ENCODE measurements at places on chromosomes 2 and 18.

GRCh38 chr2:7432436-7432835, 515.2 kb downstream of the RNF144A start:
- no peak for DNase-seq

DNA sequence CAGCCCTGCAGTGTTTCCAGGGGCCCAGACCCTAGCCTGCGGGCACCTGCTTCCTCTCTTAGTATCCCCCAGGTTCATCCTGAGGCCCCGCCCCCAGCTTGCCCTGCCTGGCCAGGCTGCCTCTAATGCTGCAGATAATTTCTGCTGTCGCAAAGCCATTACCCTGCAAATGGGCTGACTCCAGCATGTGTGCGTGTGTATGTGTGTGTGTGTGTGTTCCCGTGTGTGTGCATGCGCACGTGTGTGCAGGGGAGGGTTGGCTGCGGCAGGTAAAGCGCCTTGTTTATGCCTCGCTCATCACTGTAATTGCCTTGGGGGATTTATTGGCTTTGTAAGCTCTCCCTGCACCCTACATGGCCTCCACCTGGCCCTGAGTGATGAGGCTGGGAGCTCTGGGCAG, 7.6 kb upstream of the PRSS56 start:
- DNase-seq = no peak

- no peak for DNase-seq
These were observed 46.5 kb downstream of the HNRNPLL start for GRCh38 chr2:38556006-38556801.

- DNase-seq = no peak
These were observed 35.8 kb downstream of the GREB1 start for GRCh38 chr2:11569636-11570035.

DNA sequence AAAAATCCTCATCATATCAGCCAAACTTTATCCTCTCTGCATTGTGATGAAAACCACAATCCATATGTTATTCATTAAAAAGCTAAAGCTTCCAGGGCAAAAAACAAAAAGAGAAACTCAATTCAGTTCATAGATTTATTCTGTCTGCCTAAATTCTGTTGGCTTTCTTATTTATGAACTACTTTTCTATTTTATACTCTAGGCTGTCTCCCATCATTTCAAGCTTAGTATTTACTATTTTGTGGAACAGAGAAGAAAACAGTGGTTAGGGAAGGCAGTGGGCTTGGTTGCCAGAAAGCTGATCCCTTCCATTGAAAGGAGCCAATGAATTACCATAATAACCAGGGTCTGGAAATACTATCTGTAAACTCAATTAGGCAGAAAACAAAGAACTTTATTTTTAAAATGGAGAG, 71.8 kb downstream of the RAPH1 start:
- DNase-seq = no peak

GRCh38 chr2:28615706-28616105, 119.8 kb downstream of the PLB1 start:
- DNase-seq = peak; percentile 60

DNA sequence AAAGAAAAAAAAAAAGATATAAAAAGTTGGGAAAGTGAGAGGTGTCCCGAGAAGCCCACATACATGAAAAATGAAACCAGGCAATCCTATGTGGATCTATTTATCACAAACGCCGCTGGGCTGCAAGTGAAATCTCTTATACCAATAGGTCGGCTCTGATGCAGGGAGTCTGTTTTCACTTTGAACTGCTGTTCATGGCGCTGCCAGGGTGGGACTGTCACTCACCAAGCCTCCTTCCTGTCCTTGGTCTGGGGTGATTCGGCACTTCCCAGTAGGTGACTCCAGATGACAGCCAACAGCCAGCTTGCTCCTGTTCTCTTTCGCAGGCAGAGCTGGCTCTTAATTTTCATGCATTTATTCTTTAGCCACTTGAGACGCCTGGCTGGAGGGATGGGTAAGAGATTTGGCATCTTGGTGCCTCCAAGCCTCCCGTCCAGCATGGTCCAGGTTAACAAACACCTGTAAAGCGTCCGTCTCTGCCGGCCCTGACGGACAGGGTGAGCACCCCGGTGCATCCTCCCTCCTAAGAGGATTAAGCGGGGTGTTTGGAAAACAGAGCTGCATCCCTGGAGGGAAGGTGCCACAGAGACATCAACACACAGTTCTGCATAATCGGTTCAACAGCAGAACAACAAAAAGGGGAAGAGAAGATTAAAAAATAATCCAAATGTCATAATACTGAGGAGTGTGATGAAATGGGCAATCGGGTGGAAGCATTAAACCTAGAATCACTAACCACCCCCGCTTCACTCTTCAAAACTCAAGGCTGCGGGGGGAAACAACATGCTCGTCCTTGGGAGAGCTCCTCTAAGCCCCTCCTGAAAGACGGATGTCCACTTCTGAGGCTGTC, 58.7 kb downstream of the STEAP3 start:
- DNase-seq = no peak

GRCh38 chr2:217154923-217155322, 295.1 kb upstream of the TNP1 start:
- no peak for DNase-seq

DNA sequence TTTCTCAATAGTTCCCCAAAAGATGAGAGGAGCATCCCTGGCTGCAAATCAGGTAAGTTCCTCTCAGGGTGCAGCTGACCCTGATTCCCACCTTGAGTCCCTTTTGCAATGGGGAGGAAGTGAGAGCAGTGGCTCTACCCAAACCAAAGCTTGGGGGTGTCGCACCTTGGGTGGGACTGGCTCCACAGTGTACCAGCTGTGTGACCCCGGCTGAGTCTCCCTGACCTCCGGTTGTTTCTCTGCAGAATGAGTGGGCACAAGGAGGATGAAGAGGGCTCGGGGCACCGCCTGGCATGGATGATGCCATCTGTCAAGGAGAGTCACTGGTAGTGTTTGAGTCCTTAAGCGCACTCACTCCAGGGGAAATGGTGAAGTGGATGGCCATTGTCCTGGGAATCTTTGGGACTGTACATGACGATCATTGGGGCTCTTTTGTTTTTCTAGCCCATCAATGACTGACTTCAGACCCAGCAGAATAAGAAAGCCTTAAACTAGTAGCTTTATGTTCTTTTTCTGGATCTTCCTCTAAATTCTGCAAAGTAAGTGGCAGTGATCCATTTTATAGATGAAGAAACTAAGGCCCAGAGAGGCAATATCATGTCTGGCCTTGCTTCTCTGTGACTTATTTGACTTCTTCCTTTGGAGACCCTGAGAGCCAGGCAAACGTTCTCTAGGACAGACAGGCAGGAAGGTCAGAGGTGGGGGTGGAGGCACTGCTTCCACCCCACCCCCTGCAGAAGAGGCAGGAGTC, 106.3 kb upstream of the ST3GAL5 start:
- DNase-seq = no peak

GRCh38 chr2:8633735-8634313, 48.0 kb upstream of the ID2 start:
- peak; percentile 27 for DNase-seq

DNA sequence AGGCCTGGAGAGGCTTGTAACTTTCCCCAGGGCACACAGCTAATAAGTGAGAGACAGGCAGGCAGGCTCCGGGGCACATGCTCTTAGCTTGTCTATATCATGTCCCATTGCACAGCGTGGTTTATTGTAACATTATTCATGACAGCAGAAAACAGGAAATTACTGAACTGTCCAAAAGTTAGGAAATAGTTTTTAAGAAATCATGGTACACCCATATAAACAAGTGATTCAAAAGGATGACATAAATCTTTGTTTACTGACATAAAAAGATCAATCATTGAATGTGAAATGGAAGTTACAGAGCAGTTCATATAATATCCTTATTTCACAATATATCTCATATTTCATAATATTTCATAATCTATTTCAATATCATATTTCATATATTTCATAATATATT, 34.3 kb upstream of the TXNDC2 start:
- no peak for DNase-seq

GRCh38 chr2:118006861-118007260, 7.0 kb downstream of the CCDC93 start:
- no peak for DNase-seq

DNA sequence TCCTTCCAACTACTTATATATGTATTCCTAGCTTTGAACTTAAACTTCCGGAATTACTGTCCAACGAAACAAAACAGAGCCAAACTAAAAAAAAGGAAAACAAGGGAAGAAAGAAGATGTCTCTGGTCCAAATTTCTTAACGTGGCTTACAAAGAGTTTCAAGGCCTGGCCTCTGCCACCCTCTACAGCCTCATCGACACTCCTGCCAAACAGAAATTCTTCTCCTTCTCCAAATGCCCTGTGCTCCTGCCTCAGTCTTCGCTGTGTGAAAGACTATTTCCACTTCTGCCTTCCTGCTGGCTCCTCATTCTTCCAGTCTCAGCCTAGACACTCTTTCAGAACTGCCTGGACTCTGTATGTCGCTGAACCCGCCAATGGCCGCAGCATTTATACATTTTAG, 249.2 kb downstream of the TXNL1 start:
- DNase-seq = no peak

DNA sequence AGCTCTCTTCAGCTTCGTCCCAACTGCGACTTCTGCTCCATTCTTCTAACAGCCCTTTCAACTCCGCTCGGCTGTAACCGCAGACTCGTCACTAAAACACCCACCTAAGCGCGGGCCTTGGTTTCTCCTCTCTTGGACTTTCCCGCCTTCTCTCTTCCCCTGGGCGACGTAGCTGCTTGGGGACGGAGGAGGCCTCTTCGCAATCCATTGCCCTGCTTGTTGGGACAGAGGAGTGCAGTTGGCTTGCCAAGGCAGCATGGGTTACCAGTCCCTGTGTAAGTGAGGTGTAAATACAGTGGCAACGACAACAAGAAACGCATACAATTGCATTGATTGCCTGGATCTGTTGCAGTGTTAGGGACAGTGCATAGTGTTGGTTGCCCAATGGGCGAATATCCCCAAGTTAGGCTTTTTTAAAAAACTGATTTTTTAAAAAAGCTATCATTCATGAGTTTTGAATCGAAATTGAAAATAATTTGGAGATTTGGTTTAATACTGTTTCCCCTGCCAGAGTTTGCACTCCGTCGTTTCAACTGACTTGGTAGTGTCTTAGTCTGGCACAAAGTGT, 484 bp upstream of the DARS1 start:
- peak; percentile 77 for DNase-seq

GRCh38 chr2:97871096-97871780, 124.5 kb downstream of the TMEM131 start:
- DNase-seq = no peak

DNA sequence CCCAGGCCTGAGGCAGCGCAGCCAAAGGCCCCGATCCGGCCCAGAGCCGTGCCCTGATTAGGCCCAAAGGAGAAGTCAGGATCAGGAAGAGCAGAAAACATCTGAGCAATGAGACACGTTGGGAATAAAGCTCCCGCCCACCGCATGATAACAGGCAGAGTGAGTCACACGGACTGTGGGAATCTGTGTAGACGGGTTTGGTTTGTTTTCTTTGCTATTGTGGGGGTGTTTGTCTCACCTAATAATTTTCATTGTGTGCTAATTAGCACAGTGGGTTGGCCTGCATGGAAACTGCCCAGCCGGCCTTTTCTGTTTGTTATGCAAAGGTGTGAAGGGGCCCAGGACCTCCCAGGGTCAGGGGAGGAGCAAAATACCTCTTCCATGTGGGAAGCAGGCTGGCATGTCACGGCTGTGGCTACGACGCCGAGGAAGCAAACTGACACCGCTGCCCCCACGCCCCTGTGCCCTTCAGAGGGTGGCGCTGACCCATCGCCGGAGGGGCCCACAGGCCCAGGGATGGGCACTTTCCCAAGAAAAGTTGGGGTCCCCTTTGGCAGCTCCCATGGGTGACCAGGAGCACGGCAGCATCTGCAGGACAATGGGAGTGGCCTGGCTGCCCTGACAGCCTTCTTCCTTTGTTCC, 68.4 kb upstream of the CTDP1 start:
- DNase-seq = no peak

DNA sequence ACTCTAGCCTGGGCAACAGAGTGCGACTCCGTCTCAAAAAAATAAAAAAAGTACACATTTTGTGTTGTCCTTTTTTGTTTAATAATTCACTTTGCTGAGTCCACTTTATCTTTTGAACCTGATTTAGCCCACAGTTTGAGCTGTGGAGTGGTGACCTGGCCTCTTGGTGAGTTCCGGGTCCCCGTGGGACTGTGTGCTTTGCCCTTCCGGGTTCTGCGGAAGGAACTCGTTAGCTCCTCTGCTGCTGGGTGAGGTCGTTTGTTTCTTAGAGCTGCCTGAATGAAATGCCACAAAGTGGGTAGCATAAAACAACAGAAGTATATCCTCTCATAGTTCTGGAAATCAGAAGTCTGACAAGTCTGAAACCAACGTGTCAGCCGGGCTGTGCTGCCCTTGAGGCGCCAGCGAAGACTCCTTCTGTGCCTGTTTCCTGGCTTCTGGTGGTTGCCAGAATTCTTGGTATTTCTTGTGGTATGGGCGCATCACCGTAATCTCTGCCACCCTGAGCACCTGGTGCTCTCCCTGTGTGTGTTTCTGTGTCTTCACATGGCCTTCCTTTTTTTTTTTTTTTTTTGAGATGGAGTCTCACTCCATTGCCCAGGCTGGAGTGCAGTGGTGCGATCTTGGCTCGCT, 3.5 kb downstream of the EFHD1 start:
- DNase-seq = no peak

DNA sequence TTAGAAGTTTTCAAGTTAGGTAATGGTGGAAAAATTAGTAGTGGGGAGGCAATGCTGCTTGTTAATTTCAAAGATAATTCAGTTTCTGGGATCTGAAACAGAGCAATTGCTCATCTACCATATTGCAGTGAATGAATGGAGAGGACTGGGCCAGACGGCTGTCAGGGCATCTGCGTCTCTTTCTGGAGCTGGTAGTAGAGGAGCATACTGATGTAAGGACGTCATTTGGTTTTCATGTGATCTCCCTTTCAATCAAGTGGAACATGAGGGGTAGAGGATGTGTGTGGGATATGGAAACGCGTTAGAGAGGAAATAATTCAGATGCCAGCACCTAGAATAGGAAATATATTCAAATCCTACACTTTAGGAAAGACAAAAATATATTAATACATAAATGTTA, 490.3 kb downstream of the ADCYAP1 start:
- DNase-seq = no peak

GRCh38 chr2:215949991-215950404, 63.4 kb downstream of the MREG start:
- DNase-seq = peak; percentile 12

DNA sequence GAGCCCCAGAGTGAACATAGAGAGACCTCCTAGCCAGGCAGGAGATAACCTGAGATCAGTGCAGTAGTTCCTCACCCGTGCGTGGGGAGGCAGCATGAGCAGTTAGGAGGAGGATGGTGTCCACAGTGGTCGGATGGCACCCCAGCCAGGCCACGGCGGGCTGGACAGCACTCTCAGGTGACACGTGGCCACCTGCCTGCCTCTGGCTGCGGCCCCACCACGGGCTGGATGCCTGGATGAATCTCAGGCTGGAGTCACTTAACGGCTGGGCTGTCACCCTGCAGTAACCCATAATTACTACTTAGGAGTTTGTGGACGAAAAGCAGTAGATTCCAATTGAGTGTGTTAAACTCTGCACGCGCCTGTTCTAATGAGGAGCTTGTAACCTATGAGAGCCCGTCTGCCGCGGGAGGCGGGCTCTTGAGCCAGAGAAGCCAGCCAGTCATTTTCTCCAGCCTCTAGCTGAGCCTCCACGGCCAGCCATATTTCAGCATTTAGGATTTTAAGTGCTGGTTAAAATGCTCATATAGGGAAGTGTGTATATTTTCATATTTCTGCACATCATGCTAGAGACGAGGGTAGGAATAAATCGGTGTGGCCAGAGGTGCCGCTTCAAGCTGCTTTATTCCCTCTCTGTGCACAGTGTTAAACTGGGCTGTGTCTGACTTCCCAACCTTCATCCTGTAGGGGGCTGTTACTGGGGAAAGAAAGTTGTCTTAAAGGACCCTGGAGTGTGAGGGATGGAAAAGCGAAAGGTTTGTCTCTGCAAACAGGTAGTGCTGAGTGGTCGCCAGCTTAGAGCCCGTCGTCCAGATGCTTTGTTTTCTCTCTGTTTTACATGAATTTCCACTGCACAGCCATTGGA, 144.0 kb downstream of the GLI2 start:
- DNase-seq = no peak

Measured in CD8-positive, alpha-beta memory T cell (primary cell).